Muscle of arm (tissue), 14 donors: ENCODE measurements at places on chromosomes 12 and 14. TPM values are rescaled to one million over a fixed set of nuclear protein-coding genes. Genes with fewer than 3 reads are reported as not detected.

KRT74 gene
- not detected for polyA plus RNA-seq

GPR84 gene
- polyA plus RNA-seq = not detected

KCNA5 gene
- 3.6 TPM for polyA plus RNA-seq

LTBR gene
- polyA plus RNA-seq = 41.7 TPM

CPNE6 gene
- not detected for polyA plus RNA-seq

C14orf180 gene
- polyA plus RNA-seq = 6.8 TPM

DEGS2 gene
- 0.39 TPM for polyA plus RNA-seq

SLCO1A2 gene
- not detected for polyA plus RNA-seq

ALDH1L2 gene
- polyA plus RNA-seq = 16.2 TPM

LMNTD1 gene
- 0.17 TPM for polyA plus RNA-seq

SSPN gene
- 130 TPM for polyA plus RNA-seq

FBXO21 gene
- polyA plus RNA-seq = 29.3 TPM

DPY19L2 gene
- 8.0 TPM for polyA plus RNA-seq

SPRYD4 gene
- 1.7 TPM for polyA plus RNA-seq

LRRIQ1 gene
- 1.2 TPM for polyA plus RNA-seq

AVPR1A gene
- polyA plus RNA-seq = 6.6 TPM

LAG3 gene
- polyA plus RNA-seq = 0.70 TPM

AACS gene
- polyA plus RNA-seq = 18.9 TPM

USP5 gene
- not detected for polyA plus RNA-seq

LYZ gene
- 16.4 TPM for polyA plus RNA-seq

KRT82 gene
- polyA plus RNA-seq = not detected

RGS6 gene
- 5.9 TPM for polyA plus RNA-seq

FGF23 gene
- 0.21 TPM for polyA plus RNA-seq

NOS1 gene
- polyA plus RNA-seq = 0.97 TPM

KRT72 gene
- polyA plus RNA-seq = not detected
